ENCODE measurements at places on chromosomes 7 and 10.

DNA sequence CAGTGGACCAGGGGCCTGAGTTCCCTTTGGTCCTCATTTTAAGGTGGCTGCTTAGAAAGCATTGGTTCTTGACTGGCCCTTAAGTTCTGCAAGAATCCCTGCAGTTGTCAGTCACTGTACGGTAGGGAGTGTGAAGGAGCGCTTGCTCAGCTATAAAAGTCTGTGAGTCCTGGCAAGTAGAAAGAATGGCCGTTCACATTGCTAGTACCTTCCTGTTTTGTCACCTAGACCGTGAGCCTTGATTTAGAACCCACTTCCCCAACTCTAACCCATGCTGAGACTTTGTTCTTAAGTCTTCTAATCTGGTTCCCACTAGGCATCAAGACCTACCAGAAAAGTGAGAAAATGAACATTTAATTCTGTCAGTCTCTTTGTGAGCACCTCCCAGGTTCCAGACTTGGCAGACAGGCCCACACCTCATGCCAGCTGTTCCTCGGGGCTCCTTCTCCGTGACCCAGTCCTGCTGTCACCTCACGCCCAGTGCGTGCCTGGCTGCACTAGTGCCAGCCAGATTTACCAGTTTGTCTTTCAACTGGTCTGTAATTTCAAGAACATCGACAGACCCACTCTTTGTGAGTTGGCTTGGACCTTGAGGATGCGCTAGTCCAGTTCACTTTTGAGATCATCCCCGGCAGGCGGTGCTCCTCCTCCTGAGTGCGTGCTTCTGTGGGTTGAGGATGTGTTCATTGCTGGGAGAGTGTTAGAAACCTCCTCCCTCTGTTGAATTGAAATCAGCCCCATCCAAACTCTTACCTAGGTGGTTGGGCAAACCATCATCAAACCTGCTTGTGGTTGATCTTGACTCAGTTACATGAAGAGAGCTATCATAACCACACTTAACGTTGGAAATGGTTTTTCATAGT, 78.5 kb downstream of the SHH start:
- DNase-seq = no peak

DNA sequence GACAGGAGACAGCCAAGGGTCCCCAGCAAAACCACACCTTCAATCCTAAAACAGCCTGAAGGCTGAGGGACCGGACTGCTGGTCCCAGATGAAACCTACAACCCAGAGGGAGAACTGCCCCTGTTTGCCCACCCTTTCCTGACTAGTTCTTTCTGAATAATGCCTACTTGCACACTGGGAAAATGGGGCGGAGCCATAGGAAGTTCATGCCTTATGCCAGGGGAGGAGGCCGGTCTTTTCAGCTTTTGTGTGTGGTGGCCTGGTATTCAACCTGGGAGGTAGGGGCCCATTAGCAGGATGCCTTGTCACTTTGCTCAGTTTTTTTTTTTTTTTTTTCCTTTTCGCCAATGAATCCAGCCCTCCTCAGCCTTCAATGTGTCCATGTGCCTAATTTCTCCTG, 20.7 kb downstream of the TOMM7 start:
- DNase-seq = no peak

DNA sequence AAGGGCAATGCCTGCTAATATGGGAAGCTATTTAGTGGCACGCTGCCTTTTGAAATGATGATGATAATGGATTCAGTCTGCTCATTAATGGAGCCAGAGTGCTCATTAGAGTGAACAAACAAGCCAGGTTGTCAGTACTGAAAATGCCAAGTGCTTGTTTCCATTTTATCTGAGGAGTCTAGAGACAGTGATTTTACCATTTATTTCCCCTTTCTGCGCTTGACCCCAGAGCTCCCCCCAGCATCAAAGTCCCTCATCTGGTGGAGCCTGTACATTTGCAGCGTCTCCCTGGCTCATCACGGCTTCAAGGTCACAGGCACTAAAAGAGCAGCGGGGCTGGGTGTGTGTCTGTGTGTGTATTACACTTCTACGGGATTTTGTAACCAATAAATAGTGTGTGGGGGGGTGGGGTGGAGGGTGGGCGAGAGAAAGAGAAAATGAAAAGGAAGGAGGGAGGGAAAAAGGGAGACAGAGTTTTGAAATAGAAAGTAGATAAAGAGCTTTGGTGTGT, 553.8 kb downstream of the TFEC start:
- DNase-seq = no peak

DNA sequence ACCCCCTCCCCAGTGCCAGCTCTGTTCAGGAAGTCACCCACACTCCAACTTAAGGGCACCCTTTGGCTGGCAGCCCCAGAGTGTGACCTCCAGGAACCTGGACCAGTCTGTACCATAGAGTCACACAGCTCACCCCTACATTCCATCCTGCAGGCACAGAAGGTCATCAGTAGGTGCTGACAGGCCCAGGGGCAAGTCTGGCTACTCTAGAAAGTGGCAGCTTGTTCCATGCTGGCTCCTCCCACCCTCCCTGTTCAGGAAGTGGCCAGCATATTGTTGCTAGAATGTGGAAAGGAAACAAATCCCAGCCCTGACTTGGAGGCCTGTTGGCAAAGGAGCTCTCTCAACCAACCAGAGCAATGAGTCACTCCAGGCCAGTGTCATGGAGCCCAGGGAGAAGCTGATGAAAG, 3.2 kb upstream of the NCOA4 start:
- DNase-seq = no peak

DNA sequence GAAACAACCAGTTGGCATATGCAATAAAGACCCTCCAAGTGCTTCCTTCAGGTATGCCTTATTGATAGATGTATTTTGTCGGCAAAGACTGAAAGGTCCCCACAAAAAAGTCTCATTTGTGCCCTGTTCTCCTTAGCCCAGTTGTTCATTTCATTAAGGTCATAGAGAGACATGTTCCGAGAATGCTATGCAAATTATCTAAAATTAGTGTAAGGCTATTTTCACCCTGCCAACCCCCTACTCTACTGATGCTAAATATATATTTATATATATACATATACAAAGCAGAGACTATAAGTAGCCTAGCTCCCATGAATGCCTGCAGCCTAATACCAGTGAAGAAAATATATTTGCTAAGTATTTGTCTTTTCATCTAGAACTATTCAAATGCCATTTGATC, 96.7 kb upstream of the ADO start:
- no peak for DNase-seq

- no peak for DNase-seq
These were observed 78.4 kb upstream of the AFAP1L2 start for GRCh38 chr10:114482480-114483304.

- no peak for DNase-seq
These were observed 59.7 kb downstream of the CPEB3 start for GRCh38 chr10:92231196-92231595.

- no peak for DNase-seq
These were observed 65.6 kb upstream of the TMEM72 start for GRCh38 chr10:44845361-44846175.

GRCh38 chr10:62554632-62555199, 180.5 kb downstream of the ZNF365 start:
- DNase-seq = peak; percentile 5
